Left renal pelvis (tissue), 4 donors: ENCODE measurements at places on chromosomes 11 and 22. TPM values are rescaled to one million over a fixed set of nuclear protein-coding genes. Genes with fewer than 3 reads are reported as not detected.

DNA sequence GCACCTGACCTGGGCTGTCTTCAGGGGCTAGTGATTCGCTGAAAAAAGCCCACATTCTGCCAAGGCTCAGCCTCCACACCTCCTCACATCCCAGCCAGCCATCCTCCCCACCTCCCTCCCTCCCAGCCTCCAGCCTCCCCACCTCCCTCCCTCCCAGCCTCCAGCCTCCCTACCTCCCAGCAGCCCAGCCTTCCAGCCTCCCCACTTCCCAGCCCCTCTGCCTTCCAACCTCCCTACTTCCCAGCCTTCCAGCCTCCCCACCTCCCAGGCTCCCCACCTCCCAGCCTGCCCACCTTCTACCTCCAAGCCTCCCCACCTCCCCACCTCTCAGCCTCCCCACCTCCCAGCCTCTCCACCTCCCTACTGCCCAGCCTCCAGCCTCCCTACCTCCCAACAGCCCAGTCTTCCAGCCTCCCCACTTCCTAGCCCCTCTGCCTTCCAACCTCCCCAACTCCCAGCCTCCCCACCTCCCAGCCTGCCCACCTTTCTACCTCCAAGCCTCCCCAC lies 33.7 kb upstream of the TH start:
- DNase-seq = no peak

C11orf24 gene
- 26.8 TPM for polyA plus RNA-seq

DNA sequence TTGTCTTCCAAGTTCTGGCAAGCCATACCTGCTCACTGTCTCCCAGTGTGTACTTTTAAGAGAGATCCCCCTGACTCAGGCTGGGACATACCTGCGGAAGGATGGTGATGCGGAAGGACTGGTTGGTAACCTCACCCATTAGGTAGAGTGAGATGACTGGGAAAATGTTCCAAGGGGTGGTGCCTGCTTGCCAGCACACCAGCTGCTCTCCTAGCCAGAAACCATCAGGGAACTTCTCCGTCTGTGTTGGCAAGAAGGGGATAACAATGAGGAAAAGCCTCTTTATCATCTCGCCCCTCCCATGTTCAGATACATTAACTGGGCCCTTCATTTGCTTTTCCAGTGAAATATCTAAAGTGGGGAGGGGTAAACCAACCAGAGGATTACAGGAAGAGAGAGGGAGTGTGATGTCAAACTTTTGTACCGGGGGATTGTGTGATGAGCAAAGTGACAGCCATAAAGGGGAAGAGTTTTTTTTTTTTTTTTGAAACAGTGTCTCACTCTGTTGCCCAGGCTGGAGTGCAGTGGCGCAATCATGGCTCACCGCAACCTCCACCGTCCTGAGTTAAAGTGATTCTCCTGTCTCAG lies at the start of gene BACE1-AS:
Gene BACE1-AS (plus strand): TSS at position 538 of the 588 bp plus-strand sequence.
- no peak for DNase-seq

DNA sequence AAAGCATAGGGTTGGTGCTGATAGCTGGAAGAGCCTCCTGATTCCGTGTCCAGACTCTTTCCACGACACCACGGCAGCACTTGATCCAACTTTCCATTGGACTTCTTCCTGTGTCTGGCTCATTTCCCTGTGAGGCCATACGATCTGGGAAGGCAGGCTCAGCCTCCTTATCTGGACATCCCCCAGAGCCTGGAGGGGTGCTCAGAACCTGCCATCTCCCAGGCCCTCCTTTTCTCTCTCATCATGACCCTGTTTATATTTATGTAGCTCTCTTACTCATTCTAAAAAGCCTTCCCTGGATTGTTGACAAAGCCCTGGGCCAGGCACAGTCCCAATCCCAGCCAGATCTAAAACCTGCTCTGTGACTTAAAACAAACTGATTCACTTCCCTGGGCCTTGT lies 7.8 kb upstream of the BCL9L start:
- no peak for DNase-seq

- no peak for DNase-seq
Measured at GRCh38 chr11:85863855-85864254, 8.7 kb downstream of the CCDC83 start.

DNA sequence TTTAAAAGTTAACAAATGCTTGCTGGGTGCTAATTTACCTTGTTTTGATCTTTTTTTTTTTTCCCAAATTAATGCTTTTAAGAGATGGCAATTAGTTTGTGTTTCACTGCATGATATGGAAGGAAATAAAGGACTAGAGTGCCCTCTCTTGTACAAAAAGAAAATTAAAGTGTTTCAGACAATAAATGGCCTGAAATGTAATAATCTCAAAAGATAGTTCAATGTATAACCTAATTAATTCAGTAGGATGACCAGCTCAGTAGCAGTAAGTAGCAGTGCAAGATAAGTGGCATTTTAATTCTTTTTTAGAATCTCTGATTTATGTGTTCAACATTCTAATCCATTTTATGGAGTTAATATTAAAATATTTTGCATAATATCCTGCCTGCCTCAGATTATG lies 39.9 kb upstream of the MYO18B start:
- no peak for DNase-seq

MISFA gene
- 16.8 TPM for polyA plus RNA-seq

DNA sequence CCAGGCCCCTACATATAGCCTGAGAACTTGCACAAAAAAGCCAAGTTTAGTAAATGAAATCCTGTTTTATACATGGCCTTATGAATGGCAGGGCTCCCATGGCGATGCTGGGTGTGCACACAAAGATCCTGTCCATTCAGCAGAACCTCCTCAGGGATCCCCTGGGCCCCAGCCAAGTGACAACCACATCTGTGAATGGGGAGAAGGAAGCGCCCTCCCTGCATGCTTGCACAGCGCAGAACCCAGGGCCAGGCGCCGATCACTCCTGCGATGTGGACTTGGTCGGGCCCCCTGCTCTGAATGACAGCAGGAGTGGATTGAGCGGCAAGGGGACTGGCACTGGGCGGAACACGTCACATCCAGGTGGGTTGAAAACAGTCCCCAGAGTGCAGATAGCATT lies 4.5 kb upstream of the CDC42EP2 start:
- no peak for DNase-seq

- DNase-seq = no peak
Measured at GRCh38 chr11:75022296-75022695, 33.6 kb downstream of the NEU3 start.

SHISAL1 gene
- polyA plus RNA-seq = 5.1 TPM

IRAG1 gene
- polyA plus RNA-seq = 7.9 TPM

DNA sequence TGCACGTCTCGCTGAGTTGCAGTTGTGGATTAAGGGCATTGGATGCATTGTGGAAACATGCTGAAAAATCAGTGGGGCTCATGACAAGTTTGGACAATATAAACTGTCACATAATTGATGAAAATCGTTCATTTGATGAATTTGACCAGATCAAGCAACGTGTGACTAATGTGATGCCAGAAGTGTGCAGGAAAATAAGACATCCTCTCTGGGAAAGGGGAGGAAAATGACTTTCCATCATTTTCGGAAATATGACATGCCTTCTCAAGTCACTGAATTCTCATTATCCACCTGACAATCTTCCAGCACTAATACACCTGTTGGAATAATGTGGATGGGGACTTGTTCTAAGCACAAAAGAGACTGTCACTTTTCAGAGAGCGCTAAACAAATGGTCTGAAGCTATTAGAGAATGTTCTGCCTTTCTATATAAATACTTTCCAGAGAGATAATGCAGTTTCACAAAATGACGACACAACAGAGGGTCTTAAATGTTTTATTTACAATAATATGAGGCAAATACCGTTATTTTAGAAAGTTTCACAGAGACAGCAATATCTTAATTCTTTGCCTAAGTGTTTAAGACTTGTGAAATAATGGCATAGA lies 1741.9 kb upstream of the RAG2 start:
- no peak for DNase-seq

GRCh38 chr11:64226507-64227051 lies 505 bp downstream of the NUDT22 start:
- DNase-seq = no peak

BATF2 gene
- 2.5 TPM for polyA plus RNA-seq

GRCh38 chr11:105960252-105961245 lies 61.5 kb downstream of the MSANTD4 start:
- no peak for DNase-seq

RPS19BP1 gene
- polyA plus RNA-seq = 33.2 TPM
